ENCODE measurements at places on chromosomes 1 and 21.

- no peak for DNase-seq
Measured at GRCh38 chr1:44591381-44591780, 82.9 kb downstream of the TMEM53 start.

- DNase-seq = no peak
Measured at GRCh38 chr1:96962216-96962615, 240.6 kb downstream of the PTBP2 start.

DNA sequence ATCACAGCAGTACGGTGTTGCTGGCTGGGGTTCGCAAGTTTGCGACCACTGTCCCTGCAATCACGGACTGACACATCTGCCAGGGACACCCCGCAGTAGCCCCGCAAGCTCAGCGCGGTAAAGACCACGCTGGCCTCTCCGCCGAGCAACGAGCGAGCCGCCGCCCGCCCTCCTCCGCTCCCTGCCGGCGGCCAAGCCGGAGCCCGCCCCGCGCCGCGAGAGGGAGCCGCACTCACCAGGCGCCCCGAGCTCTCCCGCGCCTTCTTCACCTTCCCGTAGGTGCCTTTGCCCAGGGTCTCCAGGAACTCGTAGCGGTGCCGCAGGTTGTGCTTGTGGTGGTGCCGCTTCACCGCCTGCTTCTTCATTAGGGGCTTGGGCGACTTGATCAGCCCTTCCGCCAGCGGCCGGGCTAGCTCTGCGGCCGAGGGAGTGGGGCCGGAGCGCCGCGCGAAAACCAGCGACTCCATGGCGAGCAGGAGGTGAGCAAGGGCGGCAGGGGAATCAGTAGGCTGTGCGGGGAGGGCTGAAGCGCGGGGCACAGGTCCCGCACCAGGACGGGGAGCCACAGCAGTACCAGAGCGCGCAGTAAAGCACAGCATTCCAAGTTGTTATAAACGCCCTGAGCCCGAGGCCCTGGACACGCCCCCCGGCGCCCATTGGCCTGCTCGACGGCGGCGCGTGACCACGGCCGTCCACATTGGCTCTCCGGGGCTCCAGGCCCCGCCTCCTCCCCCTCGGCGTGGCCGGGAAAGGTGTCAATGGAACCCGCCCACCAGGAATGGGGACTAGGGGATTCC lies at the start of gene NUAK2:
TSS of gene NUAK2 (minus strand) at position 584 of the 797 bp plus-strand sequence. CDS start at position 467, 117 bp downstream.
- peak; percentile 94 for DNase-seq

- DNase-seq = no peak
Measured at GRCh38 chr1:180646547-180646946, 14.7 kb downstream of the XPR1 start.

GRCh38 chr1:100328133-100328532 lies 24.2 kb upstream of the CDC14A start:
- no peak for DNase-seq

- no peak for DNase-seq
Measured at GRCh38 chr1:11151826-11152612, 37.1 kb upstream of the ANGPTL7 start.

DNA sequence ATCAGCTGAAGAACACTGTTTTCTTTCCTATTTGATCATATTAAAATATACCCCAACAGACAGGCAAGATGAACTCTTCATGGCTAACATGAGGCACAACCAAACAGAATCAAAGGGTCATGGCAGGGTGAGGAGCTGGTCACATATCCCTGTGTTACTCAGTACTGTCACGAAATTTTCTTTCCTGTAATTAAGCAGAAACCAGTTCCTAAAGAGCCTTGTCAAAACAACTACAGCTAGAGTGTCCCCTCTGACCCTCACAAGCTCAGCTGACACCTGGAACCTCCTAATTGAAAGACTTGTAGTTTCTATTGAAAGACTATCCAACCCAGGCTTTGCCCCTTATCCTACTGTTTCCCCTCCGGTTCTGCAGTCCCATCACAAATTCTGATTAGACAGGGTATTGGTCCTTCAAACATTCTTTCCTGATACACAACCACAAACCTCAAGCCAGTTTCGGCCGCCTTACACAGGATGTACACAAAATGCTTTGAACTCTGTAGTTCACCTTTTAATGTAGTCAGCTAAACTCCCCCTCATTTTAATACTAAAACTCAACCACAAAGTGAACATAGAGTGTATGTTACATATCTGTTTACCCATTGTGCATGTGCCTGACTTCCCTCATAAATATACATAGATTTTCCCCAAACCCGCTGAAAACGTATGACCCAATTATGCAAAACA lies 651.9 kb downstream of the MRPL39 start:
- DNase-seq = no peak

- no peak for DNase-seq
Measured at GRCh38 chr1:209187589-209187988, 395.9 kb upstream of the CAMK1G start.

DNA sequence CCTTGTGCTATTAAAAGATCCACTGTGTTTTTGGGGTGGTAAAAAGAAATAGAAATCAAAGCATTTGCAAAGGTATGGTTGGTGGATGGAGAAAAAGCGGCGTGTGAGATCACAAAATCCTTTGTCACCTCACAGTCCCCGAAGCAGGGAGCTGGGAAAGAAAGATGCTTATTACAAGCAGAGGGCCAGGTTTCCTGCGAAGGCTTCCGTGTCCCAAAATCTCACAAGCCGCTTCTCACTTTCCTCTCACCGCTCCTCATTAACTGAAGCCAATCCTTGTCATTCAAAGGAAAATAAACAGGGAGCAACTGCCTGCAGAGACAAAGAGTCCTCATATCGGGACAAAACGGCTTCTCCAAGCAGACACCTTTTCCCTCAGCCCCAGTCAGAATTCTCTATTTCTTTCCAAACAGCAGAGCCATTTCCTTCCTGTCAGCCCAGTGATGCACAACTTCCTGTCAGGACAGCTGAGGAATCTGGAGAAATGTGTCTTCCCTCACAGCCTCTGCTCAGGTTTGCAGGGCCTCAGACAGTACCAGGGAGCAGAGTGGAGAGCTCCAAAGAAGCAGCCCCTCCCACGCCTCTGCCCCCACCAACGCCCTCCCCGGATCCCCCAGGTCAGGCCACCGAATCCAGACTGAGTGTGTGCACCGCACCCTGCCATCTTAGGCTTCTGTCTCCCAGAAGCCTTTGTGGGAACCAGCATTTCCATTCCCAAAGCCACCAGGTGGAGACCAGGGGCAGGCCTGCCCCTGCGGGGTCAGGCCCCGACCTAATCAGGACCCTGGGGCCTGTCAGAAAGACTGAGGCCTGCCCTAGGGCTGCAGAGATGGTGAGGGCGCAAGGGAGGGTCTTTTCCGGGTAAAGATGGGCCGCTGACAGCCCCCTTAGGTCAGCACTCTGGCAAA lies 29.6 kb downstream of the KCNN3 start:
- DNase-seq = no peak

GRCh38 chr1:56185493-56185892 lies 393.9 kb downstream of the PLPP3 start:
- no peak for DNase-seq

DNA sequence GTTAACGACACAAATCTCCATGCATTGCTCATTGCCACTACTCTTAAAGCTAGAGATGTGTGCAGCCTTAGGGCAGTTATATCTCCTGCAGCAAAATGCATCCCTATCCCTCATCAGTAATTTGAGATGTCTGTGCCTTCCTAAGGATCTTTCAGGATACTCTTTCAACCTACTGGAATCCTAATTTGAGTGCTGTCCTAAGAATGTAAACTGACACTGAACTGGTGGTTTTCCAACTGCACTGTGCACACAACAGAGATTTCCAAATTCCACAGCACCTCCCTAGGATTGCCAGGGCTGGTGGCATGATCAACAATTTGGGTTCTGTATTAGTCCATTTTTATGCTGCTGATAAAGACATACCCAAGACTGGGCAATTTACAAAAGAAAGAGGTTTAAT lies 193.9 kb downstream of the LTN1 start:
- DNase-seq = no peak

DNA sequence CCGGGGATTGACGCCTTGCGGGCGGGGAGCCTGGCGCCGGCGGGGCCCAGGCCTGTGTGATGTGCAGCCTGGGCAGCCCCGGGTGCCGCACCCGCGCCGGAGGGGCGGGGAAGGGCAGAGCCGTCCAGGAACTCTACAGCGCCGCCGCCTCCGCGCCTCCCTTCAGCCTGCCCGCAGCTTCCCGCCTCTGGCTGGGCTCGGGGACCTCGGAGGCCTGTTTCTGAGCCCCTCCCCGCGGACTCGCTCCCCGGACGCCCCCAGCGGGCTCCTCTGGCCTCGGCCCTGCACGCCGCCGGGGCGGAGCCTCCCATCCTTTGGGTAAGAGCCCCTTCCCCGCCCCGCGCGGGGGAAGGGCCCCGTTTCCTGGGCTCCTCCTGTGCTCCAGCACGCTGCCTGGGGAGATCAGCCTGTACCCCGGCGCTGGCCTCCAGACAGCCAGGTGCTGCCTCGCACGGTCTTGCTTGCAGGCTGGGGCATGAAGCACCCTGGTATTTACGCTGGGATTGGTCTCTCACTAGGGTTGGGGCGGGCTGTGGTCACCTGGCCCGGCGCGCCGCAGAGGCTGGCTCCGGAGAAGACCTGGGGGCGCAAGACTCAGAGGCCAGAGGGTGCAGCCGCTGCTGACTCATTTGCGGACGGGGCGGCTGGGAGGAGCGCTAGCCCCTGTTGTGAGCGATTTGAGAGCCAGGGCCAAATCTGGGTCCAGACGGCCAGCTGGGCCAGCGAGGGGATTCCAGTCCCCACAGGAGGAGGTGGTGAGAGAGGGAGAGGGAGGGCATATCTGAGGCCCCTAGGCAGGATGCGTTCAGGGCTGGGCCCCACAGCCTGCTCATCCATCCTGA lies 5.7 kb upstream of the ACOT11 start:
- peak; percentile 71 for DNase-seq

DNA sequence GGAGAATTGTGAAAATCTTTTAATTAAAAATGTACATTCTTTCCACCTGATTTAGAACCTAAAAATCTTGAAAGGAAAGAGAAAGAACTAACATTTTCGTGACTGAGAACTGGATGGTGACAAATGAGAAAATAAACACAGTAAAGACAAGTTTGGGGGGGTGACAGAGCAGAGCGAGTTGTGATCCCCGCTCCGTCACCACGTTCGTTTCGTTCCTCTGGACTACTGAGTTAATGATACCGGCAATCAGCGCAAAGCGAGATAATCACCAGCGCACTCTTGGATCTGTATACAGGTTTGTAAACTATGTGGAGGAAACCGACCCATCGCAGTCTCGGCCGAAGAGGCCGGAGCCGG lies 31.2 kb upstream of the CFAP126 start:
- DNase-seq = no peak

- DNase-seq = no peak
Measured at GRCh38 chr1:205216588-205216987, 5.1 kb upstream of the DSTYK start.

DNA sequence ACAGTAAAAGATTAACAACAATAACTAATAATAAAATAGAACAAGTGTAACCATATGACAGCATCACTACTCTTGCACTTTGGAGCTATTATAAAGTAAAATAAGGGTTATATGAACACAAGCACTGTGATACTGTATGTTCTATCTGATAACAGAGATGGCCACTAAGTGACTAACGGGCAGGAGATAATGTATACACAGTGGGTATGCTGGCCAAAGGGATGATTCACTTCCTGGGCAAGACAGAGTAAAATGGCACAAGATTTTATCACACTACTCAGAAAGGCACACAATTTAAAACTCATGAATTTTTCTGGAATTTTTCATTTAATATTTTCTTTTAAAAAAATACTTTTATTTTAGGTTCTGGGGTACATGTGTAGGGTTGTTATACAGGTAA lies 12.3 kb downstream of the SLC9C2 start:
- DNase-seq = no peak

Data from NCI-H2107 (cell line).